ENCODE measurements at places on chromosomes 3 and 15.

DNA sequence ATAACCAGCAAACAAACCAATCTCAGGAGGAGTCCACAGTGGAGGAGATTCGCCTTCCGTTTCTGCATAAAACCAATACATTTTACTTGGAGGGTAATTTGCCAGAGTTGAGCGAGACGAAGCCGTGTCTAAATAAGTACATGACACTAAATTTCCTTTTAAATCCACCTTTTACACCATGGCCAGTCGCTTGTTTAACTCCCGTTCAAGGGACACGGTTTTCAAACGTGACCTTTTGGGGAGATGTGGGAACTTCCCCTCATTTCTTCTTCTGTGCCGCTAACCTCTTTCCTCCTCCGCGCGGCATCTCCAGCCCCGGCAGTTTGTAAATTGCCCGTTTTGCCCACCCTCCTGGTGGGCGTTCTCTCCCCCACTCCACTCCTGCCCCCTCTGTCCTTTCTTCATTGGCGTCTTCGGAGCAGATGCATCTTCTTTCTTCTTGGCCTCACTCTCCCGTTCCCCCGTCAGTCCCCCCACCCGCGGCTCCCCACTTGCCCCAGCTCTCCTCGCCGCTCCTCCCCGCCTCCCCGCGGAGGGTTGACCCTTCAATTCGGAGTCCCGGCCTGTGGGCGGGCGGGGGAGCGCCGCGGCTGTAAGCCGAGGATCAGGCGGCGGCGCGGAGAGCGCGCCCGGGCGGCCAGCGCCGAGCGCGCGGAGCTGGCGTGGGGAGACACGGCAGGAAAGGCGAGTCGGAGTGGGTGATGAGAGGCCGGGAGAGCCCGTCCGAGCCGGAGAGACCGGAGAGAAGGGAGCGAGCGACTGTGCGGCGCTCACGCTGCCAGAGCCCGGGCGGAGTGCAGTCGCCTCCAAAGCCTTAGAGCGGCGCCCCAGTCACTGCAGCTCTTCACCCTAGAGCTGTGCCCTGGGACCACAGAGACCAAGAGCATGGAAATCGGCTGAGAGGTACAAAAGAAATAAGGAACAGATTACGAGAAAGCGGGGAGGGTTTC, at the start of gene NLGN1:
TSS of gene NLGN1 (plus strand) at position 584 of the 950 bp plus-strand sequence.
- DNase-seq: no peak

- no peak for DNase-seq
These were observed 27.9 kb upstream of the TGFBR2 start for GRCh38 chr3:30578479-30578878.

DNA sequence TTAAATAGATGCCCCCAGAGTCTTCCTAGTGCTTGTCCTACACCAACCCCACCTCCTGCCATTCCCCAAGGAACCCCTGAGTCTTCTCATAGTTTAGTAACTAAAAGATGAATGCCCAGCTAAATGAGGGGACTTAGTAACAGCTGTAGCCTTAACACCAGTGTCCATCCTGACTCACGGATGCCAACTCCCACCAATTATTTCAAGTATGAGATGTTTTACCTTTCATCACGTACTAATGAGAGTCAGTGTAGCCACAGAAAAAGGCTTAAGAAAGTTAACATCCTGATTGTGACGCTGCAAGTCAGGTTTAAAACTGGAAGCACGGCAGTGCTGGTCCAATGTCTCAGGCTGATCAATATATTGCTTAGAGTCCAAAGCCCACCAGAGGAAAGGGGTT, 109.9 kb downstream of the FMN1 start:
- DNase-seq: no peak

- DNase-seq: no peak
These were observed 14.9 kb downstream of the CCDC13 start for GRCh38 chr3:42758126-42758525.

DNA sequence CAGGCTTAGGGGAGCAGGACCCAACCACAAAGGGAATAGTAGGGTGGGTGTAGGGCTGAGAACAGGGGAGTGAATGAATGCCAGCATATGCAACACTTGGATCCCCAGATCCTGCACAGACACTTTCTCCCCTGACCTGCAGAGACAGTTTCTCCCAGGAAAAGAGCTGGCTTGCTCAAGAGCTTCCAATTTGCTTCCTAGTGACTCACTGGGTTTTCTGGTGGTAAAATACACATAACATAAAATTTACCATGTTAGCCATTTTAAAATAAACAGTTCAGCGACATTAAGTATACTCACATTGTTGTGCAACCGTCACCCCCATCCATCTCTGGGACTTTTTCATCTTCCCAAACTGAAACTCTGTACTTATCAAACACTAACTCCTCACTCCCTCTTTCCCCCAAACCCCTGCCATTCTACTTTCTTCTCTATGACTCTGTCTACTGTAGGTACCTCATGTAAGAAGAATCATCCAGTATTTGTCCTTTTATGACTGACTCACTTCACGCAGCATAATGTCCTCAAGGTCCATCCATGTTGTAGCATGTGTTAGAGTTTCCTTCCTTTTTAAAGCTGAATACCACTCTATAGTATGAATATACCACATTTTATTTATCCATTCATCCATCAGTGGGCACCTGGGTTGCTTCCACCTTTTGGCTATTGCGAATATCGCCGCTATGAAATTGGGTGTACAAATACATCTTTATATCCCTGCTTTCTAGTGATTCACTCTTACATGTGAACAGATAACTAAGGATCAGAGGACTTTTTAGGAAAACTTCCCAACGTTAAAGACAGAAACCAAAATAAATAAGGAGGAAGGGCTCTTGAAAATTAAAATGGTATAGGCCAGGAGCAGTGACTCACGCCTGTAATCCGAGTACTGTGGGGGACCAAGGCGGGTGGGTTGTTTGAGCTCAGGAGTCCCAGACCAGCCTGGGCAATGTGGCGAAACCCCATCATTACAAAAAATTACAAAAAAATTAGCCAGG, 95.6 kb upstream of the TJP1 start:
- no peak for DNase-seq

- DNase-seq: no peak
These were observed 117.7 kb downstream of the ALDH1A2 start for GRCh38 chr15:57947781-57948180.

GRCh38 chr3:46705022-46705530, 3.9 kb downstream of the TMIE start:
- peak; percentile 58 for DNase-seq

DNA sequence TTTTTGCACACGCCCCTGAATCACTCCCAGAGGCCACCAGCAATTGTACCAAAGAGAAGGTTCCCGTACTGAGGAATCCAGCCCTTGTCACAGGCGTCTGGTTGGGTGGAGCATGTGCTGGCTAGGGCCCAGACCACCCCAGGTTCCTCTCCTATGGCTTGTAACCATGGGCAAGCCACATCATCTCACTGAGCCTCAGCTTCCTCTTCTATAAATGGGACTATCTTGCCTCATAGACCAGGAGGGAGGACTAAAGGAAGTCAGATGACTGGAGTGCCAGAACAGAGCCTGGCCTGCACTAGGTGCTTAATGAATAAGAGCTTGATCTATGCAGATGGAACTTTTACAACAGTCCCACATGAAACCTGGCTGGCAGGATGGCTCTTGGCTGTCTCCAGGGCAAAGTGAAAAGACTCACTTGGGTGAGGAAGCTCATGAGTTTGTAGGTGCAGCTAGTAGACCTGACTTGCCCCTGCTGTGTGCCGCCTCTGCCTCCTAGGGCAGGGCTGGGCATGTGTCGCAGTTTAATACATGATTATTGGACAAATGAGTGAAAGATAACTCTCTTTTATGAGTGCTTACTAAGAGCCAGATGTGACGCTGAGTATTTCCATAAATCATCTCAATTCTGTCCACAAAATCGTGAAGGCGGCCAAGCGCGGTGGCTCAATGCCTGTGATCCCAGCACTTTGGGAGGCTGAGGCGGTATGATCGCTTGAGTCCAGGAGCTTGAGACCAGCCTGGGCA, 29.3 kb downstream of the CTSH start:
- no peak for DNase-seq

GRCh38 chr3:66038726-66039589, at the start of gene MAGI1:
Gene MAGI1 (minus strand): TSS chr3:66038918. CDS start chr3:66038308, 610 bp downstream.
- no peak for DNase-seq

- no peak for DNase-seq
These were observed 187.5 kb upstream of the CNTN3 start for GRCh38 chr3:74801924-74802323.

DNA sequence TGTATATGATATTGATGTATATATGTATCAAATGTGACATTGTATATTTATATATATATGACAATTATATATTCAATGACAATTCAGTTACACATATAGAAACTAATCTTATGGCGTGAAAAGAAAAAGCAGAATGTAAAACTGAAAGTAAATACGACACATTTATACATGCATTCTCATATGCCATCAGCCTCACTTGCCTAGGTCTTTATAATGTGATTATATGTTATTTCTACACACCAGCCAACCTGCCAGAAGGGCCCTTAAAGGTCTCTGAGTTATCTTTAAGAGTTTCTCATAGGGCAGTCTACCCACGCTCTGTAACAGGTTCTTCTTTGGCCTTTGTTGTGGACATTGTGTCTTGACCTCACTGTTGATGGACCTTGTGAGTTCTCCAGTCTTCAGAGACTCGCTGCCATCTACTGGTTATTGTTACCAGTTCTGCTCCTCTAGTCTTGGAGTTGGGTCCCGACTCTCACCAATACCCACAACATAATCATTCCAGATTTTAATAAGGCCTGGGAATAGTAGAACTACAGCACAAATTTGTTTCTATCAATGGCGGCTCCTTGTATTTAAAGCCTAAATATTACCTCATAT, 371.5 kb upstream of the GOLIM4 start:
- DNase-seq: no peak

DNA sequence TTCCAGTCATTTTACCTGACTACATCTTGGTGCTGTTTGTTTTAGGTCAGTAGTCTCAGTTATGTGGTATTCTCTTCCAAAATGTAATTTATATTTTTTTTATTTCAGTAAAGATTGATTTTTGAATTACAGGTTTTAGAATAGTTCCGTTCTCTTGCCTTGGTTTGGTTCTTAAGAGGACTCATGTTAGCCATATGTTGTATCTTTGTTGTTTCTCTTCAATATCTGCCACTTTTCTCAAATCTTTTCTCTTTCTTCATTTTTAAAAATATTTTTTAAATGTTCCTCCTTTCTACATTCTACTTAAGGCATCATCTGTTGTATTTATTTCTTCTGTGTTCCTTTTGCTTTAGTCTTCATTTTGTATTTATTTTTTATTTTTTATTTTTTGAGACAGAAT, 5.6 kb upstream of the UBL7 start:
- DNase-seq: no peak

DNA sequence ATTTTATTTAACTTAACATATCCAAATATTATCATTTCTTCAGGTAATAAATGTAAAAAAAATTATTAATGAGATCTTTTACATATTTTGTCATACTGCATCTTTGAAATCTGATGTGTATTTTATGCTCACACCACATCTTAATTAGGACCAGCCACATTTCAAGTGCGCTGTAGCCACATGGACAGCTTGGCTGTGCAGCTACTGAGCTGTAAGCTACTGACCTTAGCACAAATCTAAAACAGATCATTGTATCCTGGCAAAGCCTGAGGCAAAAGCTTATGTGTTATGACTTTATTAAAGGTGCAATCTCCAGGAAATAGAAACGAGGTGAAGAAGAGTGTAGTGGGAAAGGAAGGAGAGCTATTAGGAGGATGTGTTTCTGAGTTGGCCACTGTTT, 126.7 kb upstream of the UBE2E2 start:
- DNase-seq: no peak

- no peak for DNase-seq
These were observed 1602.1 kb downstream of the SI start for GRCh38 chr3:163476179-163476578.

- DNase-seq: no peak
These were observed 96.0 kb downstream of the CCNL1 start for GRCh38 chr3:157063926-157064325.

GRCh38 chr3:153274561-153274960, 112.5 kb downstream of the RAP2B start:
- DNase-seq: no peak

GRCh38 chr3:117671722-117672318, 962.2 kb downstream of the TUSC7 start:
- no peak for DNase-seq

- no peak for DNase-seq
These were observed 6.0 kb downstream of the TADA3 start for GRCh38 chr3:9786209-9786739.

- no peak for DNase-seq
These were observed 87.2 kb upstream of the TNFAIP8L3 start for GRCh38 chr15:51181905-51182304.

DNA sequence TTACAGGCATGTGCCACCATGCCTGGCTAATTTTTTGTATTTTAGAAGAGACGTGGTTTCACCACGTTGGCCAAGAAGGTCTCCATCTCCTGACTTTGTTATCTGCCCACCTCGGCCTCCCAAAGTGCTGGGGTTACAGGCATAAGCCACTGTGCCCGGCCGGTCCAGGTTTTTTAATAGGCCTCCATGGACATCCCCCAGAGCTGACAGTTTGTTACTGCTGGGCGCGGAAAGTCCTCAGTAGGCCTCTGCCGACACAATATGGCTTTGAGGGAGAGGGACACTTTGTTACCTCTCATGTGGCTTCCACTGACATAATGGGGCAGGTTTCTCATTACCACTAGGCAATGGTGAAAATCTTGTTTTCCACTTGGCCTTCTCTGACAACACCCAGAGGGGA, 152.0 kb downstream of the WNT7A start:
- peak; percentile 41 for DNase-seq

DNA sequence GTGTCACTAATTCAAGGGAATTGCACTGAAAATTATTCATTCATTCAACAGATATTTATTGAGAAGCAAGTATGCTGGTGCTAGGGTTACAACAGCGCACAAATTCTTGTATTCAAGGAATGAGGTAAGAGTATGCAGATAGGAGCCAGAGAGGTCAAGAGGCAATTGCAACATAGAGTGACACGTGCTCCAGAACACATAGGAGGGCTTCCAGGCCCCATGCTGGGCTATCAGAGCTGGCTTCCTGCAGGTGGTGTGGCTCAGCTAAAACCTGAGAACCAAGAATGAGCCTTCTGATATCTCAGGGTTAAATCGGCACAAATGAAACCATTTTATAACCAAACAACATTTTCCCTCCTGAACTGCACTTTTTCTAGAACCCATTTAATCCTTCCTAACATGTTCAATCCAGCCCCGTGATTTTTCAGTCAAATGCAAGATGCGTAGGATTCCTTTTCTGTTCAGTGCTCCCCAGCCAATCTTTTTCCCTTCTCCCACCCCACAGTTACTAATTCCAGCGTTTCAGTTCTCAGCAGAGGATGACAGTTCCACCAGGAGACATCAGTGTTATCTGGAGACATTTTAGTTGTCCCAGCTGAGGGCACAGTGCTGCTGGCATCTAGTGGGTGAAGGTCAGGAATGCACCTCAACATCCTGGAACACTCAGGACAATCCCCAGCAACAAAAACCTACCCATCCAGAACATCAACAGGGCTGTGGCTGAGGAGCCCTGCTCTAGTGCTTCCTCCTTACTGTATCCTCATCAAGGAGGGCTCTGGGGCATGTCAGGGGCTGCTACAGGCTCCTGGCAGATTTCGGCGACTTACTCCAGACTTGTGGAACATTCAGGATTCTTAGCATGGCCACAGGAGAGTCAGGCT, 13.1 kb downstream of the CCR5AS start:
- DNase-seq: no peak

DNA sequence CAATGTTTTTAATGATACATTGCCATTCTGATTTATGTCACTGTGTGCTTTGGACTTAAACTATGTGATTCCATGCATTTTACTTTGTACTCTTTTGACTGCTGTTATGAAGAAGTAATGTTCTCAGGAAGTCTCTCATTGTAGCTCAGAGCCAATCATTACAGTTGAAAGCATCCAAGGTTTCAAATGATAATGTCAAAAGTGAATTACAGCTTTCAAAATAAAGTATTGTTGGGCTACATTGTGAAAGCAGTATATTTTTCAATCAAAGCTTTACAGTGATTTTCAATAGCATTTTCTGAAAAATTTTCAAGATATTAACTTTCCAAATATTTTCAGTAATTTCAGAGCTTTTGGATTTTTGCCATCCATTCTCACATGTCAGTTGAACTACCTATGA, 243.6 kb downstream of the ZIC4 start:
- no peak for DNase-seq

All from CD8-positive, alpha-beta memory T cell (primary cell).